ENCODE measurements at places on chromosomes 3 and 15.

DNA sequence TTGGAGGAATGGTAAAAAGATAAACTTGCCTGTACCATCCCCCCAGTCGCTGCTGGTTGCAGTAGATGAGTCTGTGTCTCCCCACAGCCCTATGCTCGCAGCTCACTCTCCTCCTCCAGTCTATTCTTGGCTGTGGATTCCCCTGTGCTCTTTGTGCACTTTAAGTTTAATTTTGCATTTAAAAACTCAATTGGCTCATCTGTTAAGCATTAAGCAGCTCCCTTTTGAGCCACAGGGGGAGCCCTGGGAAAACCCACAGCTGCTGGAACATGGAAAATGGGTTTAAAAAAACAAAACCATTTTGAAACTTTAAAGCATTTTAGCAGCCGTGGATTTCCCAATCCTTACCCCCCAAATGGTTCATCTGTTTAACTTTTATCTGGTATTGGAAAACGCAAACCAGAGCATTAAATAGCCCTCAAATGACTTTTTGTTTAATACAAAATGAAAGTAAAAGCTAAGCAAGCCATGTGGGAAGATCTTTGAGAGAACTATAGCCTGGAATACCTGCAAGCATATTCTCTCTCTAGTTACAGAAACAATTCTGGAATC lies 536.9 kb downstream of the ZIC1 start:
- peak; percentile 86 for DNase-seq

DNA sequence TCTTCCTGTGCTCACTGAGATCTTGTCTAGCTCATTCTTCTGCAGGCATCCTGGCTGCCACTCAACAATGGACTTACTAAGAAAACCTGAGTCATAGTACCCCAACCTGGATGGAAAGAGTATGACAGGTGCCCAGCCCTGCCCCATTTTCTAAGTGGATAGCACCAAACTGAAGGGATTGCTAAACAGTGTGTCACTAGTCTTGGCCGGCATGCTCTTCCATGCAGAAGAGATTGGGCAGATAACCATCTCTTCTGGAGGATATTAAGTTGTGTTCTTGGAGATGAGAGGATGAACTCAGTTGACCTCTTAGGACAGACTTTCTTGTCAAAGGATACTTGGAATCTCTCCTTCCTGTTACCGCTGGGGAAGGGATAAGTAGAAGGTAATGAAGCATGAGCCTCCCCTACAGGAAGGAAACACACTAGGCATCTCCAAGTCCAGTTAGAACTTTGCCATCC lies 797.5 kb downstream of the AGBL1 start:
- no peak for DNase-seq

GRCh38 chr3:82055792-82056191 lies 294.3 kb upstream of the GBE1 start:
- peak; percentile 17 for DNase-seq

DNA sequence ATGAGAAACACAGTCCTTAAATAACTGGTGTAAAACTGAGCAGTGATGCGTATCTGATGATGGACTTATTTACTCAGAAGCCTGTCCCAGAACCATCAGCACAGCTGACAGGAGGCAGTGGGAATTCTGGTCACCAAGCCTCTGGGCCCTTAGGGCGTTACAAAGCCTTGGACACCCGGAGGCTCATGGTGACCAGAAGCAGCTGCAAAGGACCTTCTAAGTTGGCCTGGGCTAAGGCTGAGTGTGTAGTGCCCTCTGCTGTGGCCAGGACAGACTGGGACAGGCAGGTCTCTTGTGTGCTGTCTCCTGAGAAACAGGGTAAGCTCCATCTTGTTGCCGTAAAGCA lies 168.9 kb downstream of the ATP10A start:
- DNase-seq: no peak

DNA sequence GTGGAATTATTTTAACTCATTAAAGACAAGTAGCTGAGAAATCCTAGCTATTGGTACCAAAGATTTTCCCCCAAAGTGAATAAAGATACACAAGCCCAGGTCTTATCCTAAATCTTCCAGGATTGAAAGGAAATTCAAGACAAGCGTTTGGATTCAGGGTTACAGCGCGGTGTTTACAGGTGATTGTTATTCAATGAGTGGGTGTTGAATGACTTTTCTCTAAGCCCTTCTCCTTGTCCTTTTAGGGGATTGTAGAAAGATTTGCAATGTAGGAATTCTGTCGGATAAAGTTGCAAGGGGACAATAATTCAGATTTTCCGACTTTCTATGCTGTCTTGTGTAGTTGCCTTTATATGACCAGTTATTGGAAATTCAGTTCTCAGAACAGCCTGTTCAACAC lies 57.2 kb downstream of the USP13 start:
- no peak for DNase-seq

DNA sequence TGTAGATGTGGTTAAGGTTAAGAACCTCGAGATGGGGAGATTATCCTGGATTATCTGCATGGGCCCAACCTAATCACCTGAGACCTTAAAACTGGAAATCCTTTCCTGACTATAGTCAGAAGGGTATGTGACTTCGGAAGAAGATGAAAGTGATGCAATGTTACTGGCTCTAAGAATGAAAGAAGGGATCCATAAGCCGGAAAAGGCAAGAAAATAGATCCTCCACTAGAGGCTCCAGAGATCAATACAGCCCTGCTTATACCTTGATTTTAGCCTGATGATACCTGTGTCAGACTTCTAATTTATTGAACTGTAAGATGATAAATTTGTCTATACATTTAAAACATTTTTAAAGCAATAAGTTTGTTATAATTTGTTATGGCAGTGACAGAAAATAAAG lies 21.5 kb upstream of the GASK1A start:
- no peak for DNase-seq

- DNase-seq: no peak
Observed at GRCh38 chr15:64051407-64052259, 5.3 kb upstream of the DAPK2 start.

DNA sequence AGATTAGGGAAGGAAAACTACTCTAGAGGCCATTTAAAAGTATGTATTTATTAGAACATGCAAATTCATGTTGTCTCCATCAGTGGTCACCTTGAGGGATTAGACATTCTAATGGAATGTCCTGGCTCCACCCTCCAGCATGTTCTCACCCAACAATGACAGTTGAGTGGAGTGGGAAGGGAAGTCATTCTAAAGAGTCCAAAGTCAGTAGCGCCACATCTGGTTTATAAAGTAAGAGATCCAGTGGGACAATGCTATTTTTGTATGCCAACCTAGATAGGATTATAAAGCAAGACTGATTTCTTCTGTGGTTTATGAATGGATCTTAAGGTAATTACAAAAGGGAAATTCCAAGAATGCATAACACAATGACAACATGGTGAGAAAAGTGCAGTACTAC lies 33.3 kb downstream of the SLC24A1 start:
- DNase-seq: peak; percentile 74

DNA sequence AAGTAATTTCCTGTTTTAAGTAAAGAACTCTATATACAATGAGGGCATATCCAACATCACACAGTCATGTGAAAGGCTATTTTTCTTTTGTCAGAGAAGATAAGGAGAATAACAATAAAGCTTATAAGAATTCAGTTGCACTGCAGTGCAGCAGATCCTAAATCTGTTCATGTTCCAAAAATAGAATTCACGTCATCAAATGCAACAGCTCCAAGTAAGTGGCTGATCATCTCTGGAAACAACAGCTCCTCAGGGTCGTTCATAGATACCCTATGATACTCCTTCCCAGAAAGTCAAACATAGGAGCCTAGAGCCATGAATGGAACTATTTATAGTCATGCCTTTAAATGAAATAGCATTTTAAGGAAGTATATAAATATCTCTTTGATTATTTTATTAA lies 100.2 kb downstream of the FMN1 start:
- DNase-seq: no peak

DNA sequence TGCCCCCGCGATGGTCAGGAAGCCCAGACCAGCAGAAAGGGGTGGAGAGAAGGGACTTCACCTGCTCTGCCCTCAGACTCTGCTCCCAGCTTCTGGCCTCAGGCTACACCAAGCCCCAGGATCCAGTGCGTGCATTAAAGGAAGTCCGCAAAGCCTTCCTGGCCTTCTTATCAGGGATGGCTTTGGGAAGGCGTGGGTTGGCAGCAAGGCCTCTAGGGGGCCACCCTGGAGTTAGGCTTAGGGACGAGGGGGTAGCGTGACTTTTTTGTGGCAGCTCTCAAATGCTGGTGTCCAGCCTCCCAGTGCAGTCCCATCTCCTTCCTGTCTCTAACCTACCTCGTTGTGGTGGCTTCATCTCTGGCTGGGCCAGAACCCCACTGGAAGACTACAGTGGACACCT lies 18.9 kb upstream of the RPL29 start:
- peak; percentile 48 for DNase-seq

GRCh38 chr3:24604215-24604614 lies 109.6 kb upstream of the THRB start:
- DNase-seq: no peak

GRCh38 chr15:40344631-40345120 lies 3.9 kb upstream of the CCDC9B start:
- peak; percentile 77 for DNase-seq

- no peak for DNase-seq
Observed at GRCh38 chr3:168671091-168671490, 575.4 kb upstream of the GOLIM4 start.

DNA sequence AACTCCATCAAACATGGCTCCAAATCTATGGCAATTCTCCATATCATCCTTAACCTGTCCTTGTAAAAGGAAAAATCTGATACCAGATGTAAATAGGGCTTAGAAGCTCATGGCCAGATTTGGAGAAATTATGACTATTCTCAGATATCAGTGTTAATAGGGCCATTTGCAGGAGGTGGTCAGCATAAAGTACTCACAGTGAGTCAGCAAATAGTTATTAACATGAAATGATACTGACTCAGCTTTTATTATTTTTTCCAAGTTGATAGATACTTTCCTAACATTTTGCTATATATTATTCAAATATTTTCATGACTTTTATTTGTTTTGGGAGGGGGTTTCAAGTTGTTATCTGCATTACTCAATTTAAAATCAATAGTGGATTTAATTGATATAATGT lies 255.8 kb downstream of the MFSD1 start:
- DNase-seq: peak; percentile 27

- peak; percentile 1 for DNase-seq
Observed at GRCh38 chr15:86650094-86650493, 570.4 kb downstream of the AGBL1 start.

- DNase-seq: no peak
Observed at GRCh38 chr3:195068084-195069080, 202.6 kb downstream of the XXYLT1 start.

GRCh38 chr3:195801251-195802183 lies 10.2 kb downstream of the MUC4 start:
- no peak for DNase-seq

- DNase-seq: no peak
Observed at GRCh38 chr3:58064923-58065638, 56.9 kb downstream of the FLNB start.

DNA sequence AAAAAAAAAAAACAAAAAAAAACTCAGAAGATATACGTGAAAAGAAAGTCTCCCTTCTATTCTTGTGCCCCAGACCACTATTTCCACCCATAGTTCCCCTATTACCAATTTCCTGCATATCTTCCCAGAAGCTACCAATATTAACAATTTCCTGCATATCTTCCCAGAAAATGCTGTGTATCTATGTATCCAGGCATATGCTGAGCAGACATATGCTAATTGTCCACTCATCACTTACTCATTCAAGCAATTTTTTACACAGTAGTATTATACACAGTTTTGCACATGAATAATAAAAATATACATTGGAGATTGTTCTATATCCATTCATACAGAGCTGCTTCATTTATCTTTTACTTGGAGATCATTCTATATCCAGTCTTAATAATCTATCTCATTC lies 12.6 kb upstream of the SLMAP start:
- peak; percentile 77 for DNase-seq

DNA sequence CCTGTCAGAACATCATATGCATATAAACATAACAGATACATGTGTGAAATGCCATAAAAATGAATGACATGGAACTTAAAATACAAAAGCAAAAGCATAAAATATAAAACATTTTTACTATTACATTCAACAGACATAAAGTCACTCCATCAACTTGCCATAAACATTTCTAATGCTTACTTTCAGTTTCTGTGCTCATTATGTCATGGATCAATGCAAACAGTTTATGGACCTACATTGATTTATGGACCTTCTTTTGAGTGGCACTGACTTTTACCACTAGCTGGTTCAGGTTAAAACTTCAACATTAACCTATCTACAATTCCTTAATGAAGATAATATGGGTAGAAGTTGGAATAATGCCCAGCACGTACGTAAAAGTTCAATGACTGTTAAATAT lies 577.4 kb upstream of the LMCD1 start:
- DNase-seq: no peak

DNA sequence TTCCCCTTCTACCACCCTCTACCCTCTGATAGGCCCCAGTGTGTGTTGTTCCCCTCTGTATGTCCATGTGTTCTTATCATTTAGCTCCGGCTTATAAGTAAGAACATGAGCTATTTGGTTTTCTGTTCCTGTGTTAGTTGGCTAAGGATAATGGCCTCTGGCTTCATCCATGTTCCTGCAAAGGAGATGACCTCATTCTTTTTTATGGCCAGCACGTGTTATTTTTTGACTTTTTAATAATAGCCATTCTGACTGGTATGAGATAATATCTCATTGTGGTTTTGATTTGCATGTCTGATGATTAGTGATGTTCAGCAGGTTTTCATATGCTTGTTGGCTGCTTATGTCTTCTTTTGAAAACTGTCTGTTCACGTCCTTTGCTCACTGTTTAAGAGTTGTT lies 63.1 kb upstream of the NPHP3 start:
- DNase-seq: peak; percentile 29

DNA sequence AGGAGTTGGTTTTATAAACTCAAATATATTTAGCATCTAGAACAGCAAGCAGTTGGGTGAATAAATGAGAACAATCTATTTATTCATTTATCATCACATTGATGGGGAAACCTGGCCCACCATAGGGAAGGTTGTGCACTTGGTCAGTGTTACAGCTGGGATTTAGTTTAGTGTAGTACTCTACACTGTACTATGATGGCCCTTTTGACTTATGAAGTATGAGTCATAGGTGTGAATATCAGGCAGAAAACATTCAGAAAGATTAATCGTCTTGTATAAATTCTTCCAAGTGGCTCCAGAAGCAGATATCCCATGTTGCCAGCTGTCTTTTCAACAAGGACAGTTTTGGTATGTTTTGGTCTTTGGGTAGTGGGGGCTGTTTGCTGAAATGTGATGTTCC lies 38.0 kb downstream of the BBS4 start:
- DNase-seq: peak; percentile 21

DNA sequence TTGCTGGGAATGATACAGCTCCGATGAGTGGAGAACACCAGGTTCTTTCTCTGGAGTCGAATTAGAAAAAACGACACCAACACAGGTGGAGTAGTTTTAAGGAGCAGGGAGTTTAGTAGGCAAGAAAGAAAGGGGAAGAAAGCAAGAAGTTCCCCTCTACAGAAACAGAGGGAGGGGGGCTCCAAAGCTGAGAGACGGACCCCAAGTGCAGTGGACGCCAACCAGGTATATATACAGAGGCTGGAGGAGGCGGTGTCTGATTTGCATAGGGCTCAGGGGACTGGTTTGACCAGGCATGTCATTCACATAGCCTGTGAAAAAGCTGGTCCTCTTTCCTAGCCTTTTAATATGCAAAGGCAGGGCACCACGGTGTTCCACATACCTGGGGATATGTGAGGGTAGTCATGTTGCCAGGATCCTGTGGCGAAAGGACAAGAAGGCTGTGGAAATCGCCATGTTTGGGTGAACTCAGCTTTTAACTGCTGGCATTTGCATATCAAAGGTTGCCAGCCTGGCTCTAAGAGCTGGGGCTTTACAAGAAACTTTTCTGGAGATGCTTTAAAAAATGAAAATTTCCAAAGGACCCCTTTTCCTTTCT lies 887.4 kb upstream of the EPHA6 start:
- no peak for DNase-seq

Measured in ELR (cell line).